Stimulated activated CD4-positive, alpha-beta T cell treated with anti-CD3 and anti-CD28 coated beads, TNF-alpha, amount 100 ng/mL, for 1 hour (primary cell): ENCODE measurements at places on chromosomes 1 and 21.

- no peak for DNase-seq
Observed at GRCh38 chr1:89939059-89939570, 55.8 kb upstream of the ZNF326 start.

DNA sequence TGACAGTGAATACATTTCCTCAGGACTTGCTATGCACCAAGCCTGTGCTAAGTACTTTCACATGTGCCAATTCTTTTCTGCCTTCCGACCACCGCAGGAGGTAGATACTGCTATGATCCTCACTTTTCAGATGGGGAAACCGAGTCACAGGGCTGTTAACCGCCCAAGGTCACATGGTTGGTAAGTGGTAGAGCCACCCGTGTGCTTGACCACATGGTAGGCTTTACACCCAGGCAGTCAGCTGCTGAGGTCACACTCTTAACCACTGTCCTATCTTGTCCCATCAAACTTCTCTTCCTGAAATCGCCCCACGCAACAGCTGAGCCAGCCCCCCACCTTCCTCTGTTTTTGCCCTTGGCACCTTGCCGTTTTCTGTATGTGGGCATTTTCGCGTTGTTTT, 31.0 kb upstream of the SDHB start:
- no peak for DNase-seq

- no peak for DNase-seq
Observed at GRCh38 chr1:219312967-219313366, 139.3 kb downstream of the LYPLAL1 start.

- no peak for DNase-seq
Observed at GRCh38 chr1:229625071-229625914, 629 bp downstream of the TAF5L start.

DNA sequence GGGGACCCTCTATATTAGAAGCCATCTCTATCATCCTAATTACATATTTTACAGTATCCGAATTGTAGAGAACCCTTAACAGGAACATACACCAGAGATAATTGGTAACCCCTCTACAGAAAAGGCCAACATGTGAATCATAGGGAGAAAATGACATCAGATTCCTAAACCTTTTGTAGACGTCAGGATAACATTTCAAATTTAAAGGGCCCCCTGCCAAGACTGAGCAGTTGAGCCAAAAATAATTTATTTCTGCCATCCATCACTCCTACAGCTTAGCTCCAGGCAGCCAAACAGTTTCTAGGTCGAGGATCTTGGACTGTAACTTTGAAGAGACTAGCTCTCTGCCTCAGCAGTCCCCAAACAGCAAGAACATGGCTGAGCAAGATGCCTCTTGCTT, 21.2 kb downstream of the ZNF697 start:
- DNase-seq = no peak

- no peak for DNase-seq
Observed at GRCh38 chr1:208644401-208645160, 400.4 kb upstream of the PLXNA2 start.

DNA sequence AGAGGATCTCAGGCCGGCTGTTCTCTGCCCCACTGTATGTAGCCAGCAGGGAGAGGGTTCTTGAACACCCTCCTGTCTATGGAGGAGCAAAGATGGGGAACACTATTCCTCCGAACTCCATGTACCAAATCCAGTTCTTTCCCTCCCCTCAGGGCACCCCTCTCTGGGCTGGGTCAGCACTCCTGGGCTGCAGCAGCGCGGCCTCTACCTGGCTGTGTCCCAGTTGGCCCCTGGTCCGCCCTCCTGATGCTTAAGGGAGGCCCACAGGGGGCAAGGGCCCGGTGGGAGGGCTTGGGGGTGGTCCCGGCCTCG, 471 bp upstream of the ADPRS start:
- no peak for DNase-seq

GRCh38 chr1:183285746-183286145, 99.7 kb downstream of the LAMC2 start:
- no peak for DNase-seq

GRCh38 chr1:59012378-59012777, 228.5 kb upstream of the JUN start:
- no peak for DNase-seq

GRCh38 chr1:160550572-160551034, 27.5 kb upstream of the SLAMF6 start:
- DNase-seq = no peak

- DNase-seq = no peak
Observed at GRCh38 chr1:81802457-81802706, 1.6 kb downstream of the ADGRL2 start.

GRCh38 chr1:52158218-52158617, 16.3 kb downstream of the ZFYVE9 start:
- no peak for DNase-seq

GRCh38 chr1:94033849-94034248, 87.1 kb downstream of the ABCA4 start:
- DNase-seq = no peak

GRCh38 chr1:230824551-230824918, 43.8 kb downstream of the C1orf198 start:
- DNase-seq = no peak

- DNase-seq = no peak
Observed at GRCh38 chr1:246210756-246211155, 296.3 kb downstream of the SMYD3 start.

DNA sequence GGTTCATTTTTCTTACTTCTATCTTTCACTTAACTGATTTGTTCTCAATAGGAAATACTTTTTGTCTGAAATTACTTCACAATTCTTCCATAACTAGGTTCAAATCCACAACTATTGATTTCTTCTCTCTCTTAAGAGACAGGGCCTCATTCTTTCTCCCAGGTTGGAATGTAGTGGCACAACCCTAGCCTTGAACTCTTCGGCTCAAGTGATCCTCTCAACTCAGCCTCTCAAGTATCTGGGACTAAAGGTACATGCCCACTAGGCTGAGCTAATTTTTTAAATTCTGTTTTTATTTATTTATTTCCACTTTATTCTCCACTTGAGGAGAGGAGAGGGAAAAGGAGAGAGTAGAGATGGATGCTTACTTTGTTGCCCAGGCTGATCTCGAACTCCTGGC, 370.4 kb upstream of the PLXNA2 start:
- DNase-seq = no peak

GRCh38 chr1:194296201-194296600, 1109.8 kb upstream of the B3GALT2 start:
- no peak for DNase-seq

DNA sequence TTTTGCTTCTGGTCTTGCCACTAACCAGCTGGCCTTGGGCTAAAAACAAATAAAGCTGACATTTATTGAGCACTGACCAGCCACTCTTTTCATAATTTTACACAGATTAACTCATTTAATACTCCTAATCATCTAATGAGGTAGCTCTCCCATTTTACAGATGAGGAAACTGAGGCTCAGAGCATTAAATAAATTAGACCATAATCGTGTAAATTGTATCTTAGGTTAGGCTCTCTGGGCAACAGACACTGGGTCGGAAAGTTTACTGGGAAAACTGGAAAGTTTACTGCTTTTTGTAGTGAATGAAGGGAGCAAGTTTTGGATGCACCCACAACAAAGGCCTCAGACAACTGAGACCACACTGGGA, 7.3 kb downstream of the BMP8B start:
- DNase-seq = no peak

GRCh38 chr1:64527165-64527564, 57.2 kb downstream of the CACHD1 start:
- no peak for DNase-seq

DNA sequence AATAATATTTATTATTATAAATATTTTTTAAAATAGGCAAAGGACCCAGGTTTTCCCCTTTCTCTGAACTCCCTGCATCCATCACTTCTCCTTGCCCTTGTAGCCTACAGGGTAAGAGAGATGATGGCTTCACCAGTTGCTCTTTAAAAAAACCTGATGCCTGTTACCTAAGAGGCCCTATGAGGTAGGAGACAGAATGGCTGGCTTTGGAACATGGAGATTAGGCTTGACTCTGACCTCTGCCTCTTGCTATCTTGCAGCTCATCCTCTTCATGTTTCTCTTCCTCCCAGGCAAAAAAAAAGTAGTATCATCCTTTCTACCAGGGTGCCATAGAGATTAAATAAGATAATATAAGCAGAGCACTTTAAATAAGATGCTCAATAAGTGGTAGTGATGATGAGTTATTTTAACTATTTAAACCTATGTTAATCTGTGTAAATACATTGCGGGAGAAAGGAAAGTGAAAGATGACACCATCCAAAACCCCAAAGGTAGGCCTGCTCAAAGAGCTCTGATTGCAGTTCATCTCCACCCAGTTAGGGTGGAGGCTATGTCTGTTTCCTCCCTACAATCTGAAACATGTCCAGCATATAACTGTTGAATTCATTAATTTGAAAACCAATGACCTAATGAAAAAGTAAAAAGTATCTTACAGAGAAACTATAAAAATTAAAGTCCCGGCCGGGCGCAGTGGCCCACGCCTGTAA, 51.8 kb downstream of the RGS2 start:
- no peak for DNase-seq

GRCh38 chr1:19955534-19956170, 23.8 kb downstream of the PLA2G2A start:
- no peak for DNase-seq

GRCh38 chr1:154837034-154837671, 32.9 kb downstream of the KCNN3 start:
- no peak for DNase-seq

DNA sequence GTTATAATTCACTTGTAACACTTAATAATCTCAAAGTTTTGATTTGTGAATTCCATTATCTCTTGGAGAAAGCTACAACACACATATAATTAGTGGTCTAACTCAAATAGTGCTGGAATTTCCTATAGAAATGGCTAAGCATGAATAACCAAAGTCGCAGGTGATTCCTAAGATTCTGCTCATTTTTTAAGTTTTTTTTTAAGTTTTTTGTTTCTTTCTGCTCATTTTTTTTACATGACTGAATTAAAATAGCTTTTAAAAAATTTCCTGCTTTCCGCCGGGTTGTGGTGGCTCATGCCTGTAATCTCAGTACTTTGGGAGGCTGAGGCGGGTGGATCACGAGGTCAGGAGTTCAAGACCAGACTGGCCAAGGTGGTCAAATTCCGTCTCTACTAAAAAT, 90.4 kb downstream of the APP start:
- DNase-seq = no peak

DNA sequence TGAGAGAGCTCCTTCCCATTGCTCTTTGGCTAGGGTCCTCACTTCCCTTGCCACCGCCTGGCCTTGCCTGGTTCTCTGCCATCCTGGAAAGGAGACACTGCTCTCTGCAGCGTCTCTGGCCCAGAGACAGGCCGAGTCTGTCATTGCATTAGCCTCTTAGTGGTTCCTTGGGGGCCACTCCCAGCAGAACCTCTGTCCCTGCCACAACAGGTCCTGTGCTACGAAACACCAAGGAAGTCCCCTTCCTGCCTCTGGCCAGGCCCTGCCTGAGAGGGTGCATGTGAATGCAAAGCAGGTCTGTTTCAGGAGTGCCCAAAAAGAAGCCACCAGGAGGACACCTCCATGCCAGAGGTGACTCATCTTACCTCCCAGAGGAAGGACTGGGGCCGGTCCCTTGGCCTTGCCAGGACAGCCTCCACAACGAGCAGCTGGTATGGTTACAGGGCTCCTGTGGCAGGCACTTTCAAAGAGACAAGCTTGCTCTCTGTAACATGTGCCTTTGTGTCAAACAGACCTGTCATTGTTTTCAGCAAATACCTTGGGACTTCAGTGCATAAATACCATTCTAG, 59.6 kb downstream of the VPS26C start:
- DNase-seq = no peak

GRCh38 chr1:110239441-110240430, 29.6 kb downstream of the KCNC4 start:
- no peak for DNase-seq

DNA sequence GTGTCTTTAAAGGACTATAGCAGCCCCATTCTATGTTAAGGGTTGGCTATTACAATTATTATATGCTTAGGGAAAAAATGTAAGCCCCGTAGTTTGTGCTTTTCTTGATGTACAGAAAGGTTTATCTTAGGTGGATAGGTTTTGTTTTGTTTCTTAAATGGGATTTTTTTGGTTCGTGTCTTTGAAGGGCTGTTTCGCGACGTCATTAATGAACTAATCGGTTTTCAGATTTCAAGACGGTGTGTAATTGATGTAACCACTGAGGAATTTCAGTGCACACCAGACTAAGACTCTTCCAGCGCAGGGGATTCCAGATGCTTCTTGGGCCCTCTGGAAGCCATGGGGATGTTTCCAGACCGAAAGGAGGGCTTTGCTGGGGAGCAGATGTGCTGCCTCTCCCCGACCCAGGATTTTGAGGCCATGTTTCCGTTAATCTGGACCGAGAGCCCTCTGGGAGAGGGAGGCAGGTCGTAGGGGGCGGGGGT, 4.8 kb upstream of the SIM2 start:
- no peak for DNase-seq

- DNase-seq = no peak
Observed at GRCh38 chr1:221635305-221635704, 106.6 kb downstream of the DUSP10 start.

DNA sequence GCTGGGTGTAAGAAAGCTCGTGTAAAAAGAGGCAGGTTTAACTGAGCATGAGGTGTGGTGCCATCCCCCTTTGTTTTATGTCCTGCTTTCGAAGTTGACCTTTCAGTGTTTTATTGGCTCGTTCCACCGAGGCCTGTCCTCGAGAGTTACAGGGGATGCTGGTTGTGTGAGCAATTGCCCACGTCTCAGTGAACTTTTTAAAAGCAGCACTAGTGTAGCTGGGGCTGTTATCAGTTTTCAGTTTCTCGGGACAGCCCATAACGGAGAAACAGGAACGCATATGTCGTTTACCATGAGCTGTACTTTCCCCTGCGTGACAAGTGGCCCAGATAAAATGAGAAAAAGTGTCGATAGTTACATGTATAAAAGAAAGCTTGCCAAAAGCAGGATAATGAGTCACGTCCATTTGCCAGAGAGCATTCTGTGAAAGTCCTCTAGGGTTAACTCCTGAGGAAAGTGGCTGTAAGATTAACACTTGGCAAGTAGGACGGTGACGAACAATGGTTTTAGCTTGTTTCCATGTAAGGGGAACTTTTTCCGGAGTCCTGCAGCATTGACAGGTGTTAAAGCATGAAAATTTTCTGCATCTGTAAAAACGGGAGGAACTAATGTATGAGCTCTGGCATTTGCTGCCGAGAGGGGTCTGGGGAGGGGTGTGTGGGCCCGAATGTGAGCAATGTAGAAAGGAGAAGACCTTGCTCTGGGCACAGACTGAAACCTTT, 7.8 kb upstream of the LRRC47 start:
- no peak for DNase-seq

GRCh38 chr1:212228076-212228475, 57.1 kb upstream of the PPP2R5A start:
- DNase-seq = no peak

GRCh38 chr1:5448486-5448885, 543.7 kb downstream of the NPHP4 start:
- DNase-seq = no peak

- no peak for DNase-seq
Observed at GRCh38 chr1:14521622-14522021, 76.9 kb upstream of the KAZN start.

DNA sequence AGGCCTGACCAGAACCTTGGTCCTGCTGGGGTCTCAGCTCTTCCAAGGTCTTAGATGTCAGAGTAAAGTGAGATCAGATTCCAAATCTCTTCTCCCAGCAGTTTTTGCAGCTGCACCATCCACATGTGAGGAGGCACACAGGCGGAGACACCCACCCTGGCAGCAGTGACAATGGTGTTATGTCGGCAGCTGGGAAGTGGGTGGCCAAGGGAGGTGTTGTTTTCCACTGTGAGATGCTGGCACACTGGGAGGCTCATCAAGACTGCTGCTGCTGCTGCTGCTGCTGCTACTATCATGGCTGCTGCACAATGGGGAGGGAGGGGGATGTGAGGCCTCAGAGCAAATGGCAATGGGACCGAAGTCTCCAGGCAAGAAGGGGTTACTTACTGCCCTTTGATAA, 23.6 kb downstream of the CAMK2N1 start:
- no peak for DNase-seq

- DNase-seq = no peak
Observed at GRCh38 chr1:119587341-119587740, 60.7 kb downstream of the ZNF697 start.
